ENCODE measurements at places on chromosomes 5 and 9.
A peak's percentile ranks its signal among the peaks of the same experiment; 100 is the strongest.

DNA sequence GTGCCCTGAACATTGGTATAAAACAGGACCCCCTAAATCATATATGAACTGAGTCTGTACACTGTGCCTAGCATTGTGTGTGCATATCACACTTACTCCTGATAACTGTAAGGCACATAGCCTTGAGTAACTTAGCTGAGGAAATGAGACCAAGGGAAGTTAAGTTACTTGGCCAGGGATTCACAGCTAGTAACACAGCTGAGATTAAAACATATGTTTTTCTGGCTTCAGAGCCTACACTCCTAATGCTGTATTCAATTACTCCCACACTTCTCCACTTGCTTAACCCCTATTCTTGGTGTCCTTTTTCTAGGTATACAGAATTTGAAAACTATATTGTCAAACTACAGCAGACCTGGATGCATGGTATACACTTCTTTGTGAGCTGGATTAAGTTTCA is 12.8 kb downstream of the GHR start:
- no peak for DNase-seq

- DNase-seq, result no peak
These were observed 21.7 kb downstream of the TRAF1 start for GRCh38 chr9:120904978-120905301.

GRCh38 chr5:158376679-158377078 is 517.7 kb upstream of the CLINT1 start:
- DNase-seq, result no peak

GRCh38 chr5:96680759-96681470 is 18.7 kb downstream of the CAST start:
- DNase-seq, result no peak

DNA sequence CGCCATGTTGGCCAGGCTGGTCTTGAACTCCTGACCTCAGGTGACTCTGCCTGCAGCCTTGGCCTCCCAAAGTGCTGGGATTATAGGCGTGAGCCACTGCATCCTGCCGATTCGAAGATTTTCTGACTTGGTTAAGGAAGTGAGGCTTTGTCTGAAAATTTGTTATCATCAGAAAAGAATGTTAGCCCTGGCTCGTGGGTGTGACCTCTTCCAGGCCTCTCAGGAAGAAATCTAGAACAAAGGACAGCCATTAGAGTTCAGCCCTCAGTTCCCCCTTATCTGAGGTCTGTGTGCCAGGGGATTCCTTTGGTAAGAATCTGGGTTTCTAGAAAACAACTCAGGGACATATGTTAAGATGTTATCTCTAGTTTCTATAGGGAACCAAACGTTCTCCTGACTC is 6.2 kb downstream of the OR2S2 start:
- DNase-seq, result no peak

GRCh38 chr9:33293782-33294181 is 3.5 kb downstream of the NFX1 start:
- no peak for DNase-seq

- DNase-seq, result peak; percentile 3
These were observed 155.5 kb downstream of the PALM2AKAP2 start for GRCh38 chr9:109935406-109936087.

DNA sequence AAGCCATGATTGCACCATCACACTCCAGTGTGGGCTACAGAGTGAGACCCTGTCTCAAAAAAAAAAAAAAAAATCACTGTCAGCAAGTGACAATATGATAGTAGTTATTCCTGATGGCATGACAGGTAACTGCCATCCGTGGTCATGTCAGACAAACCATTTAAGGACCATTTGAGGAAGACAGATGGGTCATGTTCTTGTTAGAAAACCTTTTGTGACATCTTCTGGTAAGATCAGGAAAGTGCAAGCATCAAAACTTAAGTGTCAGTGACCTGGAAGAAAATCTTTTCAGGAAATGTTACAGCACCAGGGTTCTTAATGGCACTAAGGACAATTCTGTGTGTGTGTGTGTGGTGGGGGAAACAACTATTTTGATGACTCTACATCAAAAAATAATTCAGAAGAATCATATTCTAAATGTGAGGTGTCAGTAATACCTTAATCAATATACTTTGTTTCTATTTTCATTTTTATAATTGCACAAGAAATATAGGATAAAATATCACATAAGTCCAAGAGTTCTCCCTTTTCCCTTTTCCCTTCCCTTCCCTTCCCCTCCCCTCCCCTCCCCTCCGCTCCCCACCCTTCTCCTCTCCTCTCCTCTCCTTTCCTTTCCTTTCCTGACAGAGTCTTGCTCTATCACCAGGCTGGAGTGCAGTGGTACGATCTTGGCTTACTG is 17.8 kb downstream of the SLC38A9 start:
- DNase-seq, result peak; percentile 64
